ENCODE measurements at places on chromosomes 6 and 20. TPM values are rescaled to one million over a fixed set of nuclear protein-coding genes. Genes with fewer than 3 reads are reported as not detected.

DNA sequence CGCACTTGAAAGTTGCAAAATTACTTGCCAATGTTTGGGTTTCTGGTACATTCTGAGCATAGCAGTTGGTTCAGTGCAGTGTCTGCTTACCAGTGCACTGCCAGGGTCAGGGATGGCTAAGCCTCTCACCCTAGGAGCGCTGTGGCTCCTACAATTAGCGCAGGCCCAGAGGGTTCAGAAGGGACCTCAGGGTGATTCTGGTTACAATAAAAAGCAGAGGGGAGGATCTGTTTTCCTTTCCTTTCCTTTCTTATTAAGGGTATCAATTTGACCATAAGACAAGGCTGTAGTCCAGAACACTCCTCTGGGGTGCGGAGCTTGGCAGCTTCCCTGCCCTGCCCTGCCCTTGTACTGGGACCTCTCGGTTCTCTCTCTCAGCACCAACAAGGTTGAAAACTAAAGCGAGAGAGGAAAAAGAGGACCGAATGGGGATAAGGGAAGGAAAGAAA is 2.6 kb downstream of the MAFB start:
- no peak overlapping the region for H3K27ac ChIP-seq
- peaks cover 23% of the 10 kb centered on the region for H3K4me1 ChIP-seq
- peaks cover 97% of the 10 kb centered on the region for H3K27me3 ChIP-seq
- peak overlapping the region; percentile 85 for H3K4me3 ChIP-seq
- H3K36me3 ChIP-seq = no peaks in the 10 kb centered on the region

The POLR1C gene
- 45.8 TPM for total RNA-seq

GRCh38 chr6:88360203-88360797 is 194.2 kb upstream of the CNR1 start:
- no peak overlapping the region for H3K4me3 ChIP-seq
- H3K4me1 ChIP-seq = peaks cover 22% of the 10 kb centered on the region
- no peaks in the 10 kb centered on the region for H3K27me3 ChIP-seq

GRCh38 chr20:10666221-10667076 is 7.3 kb downstream of the JAG1 start:
- peaks cover 81% of the 10 kb centered on the region for H3K4me1 ChIP-seq
- no peaks in the 10 kb centered on the region for H3K27me3 ChIP-seq
- DNase-seq = no peak
- H3K27ac ChIP-seq = no peak overlapping the region
- H3K4me3 ChIP-seq = peak overlapping the region; percentile 36
- peaks cover 26% of the 10 kb centered on the region for H3K36me3 ChIP-seq

DNA sequence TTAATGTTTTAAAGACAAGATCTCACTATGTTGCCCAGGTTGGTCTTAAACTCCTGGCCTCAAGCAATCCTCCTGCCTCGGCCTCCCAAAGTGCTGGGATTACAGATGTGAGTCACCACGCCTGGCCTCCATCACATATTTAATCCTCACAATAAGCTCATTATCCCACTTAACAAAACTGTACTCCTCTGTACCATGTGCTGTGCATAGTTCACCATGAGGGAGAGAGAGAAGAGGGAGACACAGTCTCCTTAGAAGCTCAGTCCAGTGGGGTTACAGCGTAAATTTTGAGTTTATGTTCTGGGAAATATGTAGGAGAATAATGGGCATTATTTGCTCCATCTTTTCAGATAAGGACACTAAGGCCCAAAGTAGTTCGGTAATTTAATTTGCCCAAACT is 7.9 kb upstream of the CPNE5 start:
- DNase-seq = no peak
- H3K4me3 ChIP-seq = peak overlapping the region; percentile 6
- H3K27me3 ChIP-seq = peaks cover 5% of the 10 kb centered on the region
- peaks cover 44% of the 10 kb centered on the region for H3K4me1 ChIP-seq
- peaks cover 4% of the 10 kb centered on the region for H3K36me3 ChIP-seq

DNA sequence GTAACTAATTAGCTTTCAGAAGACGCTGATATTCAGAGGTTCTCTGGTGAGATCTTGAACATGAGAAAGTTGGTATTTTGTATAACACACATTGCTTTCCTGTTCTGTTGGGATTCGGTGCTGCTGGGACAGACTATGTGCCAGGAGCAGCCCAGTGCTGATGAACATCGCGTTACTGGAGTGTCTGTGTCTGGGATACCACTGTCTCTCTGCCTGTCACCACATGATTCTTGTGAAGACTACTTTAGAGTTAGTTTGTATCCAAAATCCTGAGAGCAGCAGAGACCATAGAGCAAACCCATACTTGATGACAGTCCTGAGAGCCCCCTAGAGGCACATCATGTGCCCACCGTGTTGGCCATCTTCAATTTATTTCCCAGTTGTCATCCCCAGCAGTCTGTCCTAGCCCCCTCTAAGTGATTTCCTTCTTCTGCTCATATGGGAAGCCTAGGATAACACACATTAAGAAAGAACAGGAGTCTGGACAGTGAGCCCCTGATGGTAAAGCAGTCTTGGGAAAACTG is 41.8 kb upstream of the TINAG start:
- no peak overlapping the region for H3K4me3 ChIP-seq
- H3K27me3 ChIP-seq = no peaks in the 10 kb centered on the region
- DNase-seq = no peak
- H3K27ac ChIP-seq = no peak overlapping the region
- no peaks in the 10 kb centered on the region for H3K36me3 ChIP-seq

The SLC22A7 gene
- 0.37 TPM for total RNA-seq

The C20orf204 gene
- total RNA-seq = 2.3 TPM

GRCh38 chr6:166582258-166582657 is 4.2 kb downstream of the RAMACL start:
- peaks cover 12% of the 10 kb centered on the region for H3K36me3 ChIP-seq
- H3K27ac ChIP-seq = no peak overlapping the region
- H3K4me1 ChIP-seq = peaks cover 5% of the 10 kb centered on the region
- no peak for DNase-seq
- no peaks in the 10 kb centered on the region for H3K27me3 ChIP-seq

The FAM209B gene
- 0.55 TPM for total RNA-seq

The MUC21 gene
- not detected for total RNA-seq

The ASIP gene
- total RNA-seq = not detected

- H3K27me3 ChIP-seq = no peaks in the 10 kb centered on the region
- H3K4me3 ChIP-seq = no peak overlapping the region
- H3K36me3 ChIP-seq = peaks cover 11% of the 10 kb centered on the region
- DNase-seq = no peak
Observed at GRCh38 chr20:34629342-34629741, 47.5 kb downstream of the PIGU start.

The COL21A1 gene
- total RNA-seq = not detected

DNA sequence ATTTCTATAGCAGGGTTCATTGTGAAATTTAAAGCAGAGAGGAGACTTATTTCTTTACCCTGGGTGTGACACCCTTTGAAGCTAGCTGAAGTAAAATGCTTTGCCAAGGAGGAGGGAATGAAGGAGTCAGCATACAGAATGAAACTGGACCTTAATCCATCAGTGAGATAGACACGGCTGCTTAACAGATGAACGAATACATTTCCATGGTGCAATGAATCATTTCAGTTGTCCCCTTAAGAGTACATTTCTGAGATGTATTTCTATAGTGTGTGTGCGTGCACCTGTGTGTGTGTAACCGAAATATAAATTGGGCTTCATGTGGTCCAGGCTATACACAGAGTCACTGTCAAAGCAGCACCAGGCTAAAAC is 73.8 kb upstream of the CD93 start:
- H3K27me3 ChIP-seq = no peaks in the 10 kb centered on the region
- H3K27ac ChIP-seq = no peak overlapping the region
- H3K4me3 ChIP-seq = no peak overlapping the region

- H3K27me3 ChIP-seq = no peaks in the 10 kb centered on the region
- H3K36me3 ChIP-seq = no peaks in the 10 kb centered on the region
- peaks cover 16% of the 10 kb centered on the region for H3K4me1 ChIP-seq
- DNase-seq = no peak
- H3K27ac ChIP-seq = no peak overlapping the region
- no peak overlapping the region for H3K4me3 ChIP-seq
Observed at GRCh38 chr6:124008000-124008987, 204.6 kb downstream of the NKAIN2 start.

GRCh38 chr6:109927052-109927451 is 51.1 kb upstream of the GPR6 start:
- DNase-seq = no peak
- H3K4me1 ChIP-seq = no peaks in the 10 kb centered on the region
- no peaks in the 10 kb centered on the region for H3K36me3 ChIP-seq
- peaks cover 10% of the 10 kb centered on the region for H3K27me3 ChIP-seq
- no peak overlapping the region for H3K4me3 ChIP-seq
- H3K27ac ChIP-seq = no peak overlapping the region

The TNFRSF6B gene
- total RNA-seq = not detected

DNA sequence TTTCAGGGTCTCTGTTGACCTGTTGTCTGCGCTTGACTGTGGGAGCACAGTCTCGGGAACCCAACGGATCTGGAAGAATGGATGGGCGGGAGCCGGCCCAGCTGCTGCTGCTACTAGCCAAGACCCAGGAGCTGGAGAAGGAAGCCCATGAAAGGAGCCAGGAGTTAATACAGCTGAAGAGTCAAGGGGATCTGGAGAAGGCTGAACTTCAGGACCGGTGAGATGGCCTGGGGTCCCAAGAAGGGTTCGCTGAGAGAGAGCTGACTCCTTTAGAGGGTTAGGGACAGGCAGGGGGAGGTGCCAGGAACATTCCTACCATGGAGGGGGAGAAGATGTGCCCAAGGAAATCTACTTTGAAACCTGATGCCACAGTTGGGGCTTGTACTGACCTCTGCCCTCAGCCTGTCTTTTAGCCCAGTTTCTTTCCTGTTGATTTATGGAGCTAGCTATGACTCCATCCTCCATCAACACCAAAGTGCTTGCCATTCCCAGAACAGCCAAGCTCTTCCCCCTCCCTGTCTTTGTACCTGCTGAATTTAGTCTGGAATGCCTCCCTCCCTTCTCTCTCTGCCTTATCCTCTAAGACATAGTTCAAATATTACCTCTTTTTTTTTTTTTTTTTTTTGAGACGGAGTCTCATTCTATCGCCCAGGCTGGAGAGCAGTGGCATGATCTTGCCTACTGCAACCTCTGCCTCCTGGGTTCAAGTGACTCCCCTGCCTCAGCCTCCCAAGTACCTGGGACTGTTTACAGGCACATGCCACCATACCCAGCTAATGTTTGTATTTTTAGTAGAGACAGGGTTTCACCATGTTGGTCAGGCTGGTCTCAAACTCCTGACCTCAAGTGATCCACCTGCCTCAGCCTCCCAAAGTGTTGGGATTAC is 12.2 kb downstream of the CEP250 start:
- H3K36me3 ChIP-seq = peaks cover 8% of the 10 kb centered on the region
- DNase-seq = no peak
- no peak overlapping the region for H3K27ac ChIP-seq
- no peaks in the 10 kb centered on the region for H3K27me3 ChIP-seq

DNA sequence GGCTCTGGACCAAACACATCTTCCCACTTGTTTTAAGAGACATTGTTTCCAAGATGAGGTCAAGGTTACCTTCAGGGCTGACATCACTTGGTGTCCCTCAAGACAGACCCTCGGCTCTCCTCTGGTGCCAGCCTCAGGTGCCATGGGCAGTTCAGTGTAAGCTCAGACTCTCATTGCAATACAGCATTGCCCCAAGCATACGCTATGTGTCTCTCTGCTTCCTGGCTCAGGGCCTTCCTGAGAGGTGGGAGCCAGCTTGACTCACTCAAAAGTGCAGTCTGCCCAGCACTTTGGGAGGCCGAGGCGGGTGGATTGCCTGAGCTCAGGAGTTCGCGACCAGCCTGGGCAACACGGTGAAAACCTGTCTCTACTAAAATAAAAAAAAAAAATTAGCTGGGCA is 51.7 kb downstream of the SLC24A3 start:
- no peak overlapping the region for H3K27ac ChIP-seq
- no peak for DNase-seq
- no peaks in the 10 kb centered on the region for H3K36me3 ChIP-seq
- peaks cover 14% of the 10 kb centered on the region for H3K4me1 ChIP-seq

The PDYN gene
- total RNA-seq = 0.63 TPM

The C6orf15 gene
- not detected for total RNA-seq

The RNF182 gene
- total RNA-seq = 3.0 TPM

DNA sequence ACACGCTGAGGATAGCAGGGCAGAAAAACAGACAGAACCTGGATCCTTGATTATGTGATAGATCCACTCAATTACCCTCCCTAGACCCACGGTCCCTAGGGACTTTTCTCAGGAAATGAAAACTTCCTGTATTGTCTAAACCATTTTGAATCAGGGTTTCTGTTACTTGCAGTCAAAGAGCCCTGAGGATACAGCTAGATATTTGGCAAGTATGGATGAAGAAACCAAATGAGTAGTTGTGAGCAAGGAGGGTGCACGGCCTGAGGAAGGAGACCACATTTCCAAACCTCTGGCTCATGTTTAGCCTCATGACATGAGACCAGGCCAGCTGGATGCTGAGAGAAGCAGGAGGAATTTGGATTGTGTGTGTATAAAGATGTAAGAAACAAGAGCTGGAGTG is 91.6 kb downstream of the MRPL14 start:
- no peaks in the 10 kb centered on the region for H3K36me3 ChIP-seq
- no peak overlapping the region for H3K27ac ChIP-seq
- peaks cover 14% of the 10 kb centered on the region for H3K4me1 ChIP-seq
- no peak for DNase-seq
- H3K27me3 ChIP-seq = no peaks in the 10 kb centered on the region
- no peak overlapping the region for H3K4me3 ChIP-seq
